ENCODE measurements at places on chromosomes 5 and 9.

DNA sequence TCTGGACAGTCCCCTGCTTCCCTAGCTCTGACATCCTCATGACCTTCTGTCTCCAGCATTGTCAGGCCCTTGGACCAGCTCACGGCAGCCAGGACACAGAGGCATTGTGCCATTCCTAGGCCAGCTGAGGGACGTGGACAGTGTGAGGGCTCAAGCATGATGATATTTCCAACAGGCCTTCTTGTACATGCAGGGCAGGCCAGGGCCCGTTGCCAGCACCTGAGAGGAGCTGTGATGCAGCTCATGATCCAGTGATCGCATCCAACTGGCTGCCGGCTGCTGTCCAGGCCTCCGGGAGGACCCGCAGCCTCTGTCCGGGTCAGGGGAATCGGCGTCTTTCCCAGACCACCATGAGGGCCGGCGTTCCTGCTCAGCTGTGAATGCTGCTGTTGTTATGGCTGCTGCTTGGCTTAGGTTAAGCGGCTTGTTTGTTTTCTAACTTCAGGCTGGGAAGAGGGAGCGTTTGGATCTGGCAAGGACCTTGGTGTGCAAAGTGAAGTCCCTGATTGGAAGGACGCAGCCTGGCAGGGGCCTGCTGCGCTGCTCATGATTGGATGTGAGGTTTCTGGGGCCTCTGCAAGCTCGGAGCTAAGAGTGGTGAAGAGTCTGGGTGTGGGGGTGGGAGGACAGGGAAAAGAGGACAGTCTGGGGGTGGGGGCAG, 53.8 kb downstream of the PDZD2 start:
- DNase-seq: peak; percentile 31

GRCh38 chr5:50751064-50751657, 84.7 kb downstream of the PARP8 start:
- no peak for DNase-seq

DNA sequence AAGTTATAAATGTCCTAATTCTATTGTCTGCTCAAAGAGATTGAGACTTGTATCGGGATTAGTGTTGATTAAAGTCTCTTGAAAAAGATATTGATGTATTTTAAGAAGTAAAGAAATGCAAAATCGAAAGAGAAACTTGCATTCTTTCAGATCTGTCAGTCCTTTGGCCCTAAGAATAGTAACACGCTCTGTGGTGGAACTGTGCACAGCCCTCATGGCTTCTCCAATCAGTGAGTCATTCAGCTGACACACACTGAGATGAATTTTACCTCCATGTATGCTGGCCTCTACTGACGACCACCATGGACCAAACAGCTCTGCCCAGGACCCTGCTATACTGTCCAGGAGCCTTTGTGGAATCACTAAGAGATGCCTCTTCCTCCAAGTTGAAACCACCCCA, 232.4 kb downstream of the ESM1 start:
- no peak for DNase-seq

DNA sequence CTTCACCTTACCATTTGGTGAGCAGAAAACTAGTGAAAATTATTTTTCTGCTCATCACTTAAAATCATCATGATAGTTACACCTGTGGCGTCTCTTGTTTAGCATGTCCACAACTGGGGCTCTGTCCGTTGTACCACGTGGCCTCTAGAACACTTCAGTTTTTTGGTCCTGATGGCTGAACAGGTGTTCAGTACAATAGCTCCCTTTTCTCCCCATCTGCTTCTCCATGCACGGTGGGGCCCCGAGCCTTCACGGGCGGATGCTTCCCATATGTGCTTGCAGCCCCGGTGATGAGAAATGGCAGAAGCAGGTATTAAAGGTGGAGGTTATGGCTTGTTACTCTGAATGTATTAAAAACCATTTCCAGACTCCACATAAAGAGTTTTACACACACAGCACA, 304.1 kb downstream of the CWC27 start:
- no peak for DNase-seq

GRCh38 chr5:174312641-174313040, 267.1 kb downstream of the NSG2 start:
- DNase-seq: no peak

DNA sequence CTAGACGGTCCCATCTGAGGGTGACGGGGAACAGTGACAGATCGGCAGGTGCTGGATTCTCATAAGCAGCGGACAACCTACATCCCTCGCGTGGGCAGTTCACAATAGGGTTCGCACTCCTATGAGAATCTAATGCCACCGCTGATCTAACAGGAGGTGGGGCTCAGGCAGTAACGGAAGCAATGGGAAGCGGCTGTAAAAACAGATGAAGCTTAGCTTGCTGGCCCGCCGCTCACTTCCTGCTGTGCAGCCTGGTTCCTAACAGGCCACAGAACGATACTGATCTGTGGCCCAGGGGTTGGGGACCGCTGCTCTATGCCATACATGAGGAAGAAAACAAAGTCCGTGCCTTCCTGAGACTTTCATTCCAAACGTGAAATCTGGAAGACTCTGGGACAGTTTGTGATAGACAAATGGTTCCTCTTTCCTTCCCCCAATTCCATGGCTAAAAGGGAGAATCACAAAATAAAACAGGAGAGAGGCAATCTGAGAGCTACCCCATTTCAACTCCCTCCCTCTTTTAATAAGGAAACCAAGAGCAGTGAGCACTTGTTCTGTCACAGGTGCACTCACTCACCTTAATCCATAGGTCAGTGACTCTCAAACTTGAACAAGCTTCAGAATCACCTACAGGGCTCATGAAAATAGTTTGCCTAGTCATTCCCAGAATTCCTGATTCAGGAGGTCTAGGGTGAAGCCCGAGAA, 12.1 kb downstream of the PDCL start:
- DNase-seq: no peak

- DNase-seq: no peak
Observed at GRCh38 chr5:133734916-133735315, 122.6 kb upstream of the FSTL4 start.

- DNase-seq: no peak
Observed at GRCh38 chr9:37374892-37375291, 47.6 kb upstream of the GRHPR start.

- DNase-seq: no peak
Observed at GRCh38 chr9:89576404-89576839, 28.4 kb upstream of the GADD45G start.

DNA sequence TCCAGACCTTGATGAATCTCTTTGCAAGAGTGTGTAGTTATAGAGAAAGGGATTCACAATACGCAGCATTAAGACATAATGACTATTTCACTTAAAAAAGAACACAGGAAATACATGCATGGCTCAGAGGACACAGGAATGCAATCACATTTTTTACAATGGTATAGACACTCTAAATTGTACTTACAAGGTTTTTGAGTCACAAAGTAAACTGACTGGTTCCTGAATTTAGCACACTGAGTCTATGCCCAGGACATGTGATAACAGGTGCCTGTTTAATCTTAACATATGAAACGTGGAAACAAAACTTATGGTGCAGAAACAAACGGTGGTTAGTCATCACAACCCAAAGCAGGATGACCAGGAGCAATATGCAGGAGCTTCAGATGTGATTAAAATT, 6.7 kb downstream of the EPB41L4A start:
- DNase-seq: no peak

GRCh38 chr9:112245126-112245525, 70.0 kb upstream of the SUSD1 start:
- DNase-seq: no peak

DNA sequence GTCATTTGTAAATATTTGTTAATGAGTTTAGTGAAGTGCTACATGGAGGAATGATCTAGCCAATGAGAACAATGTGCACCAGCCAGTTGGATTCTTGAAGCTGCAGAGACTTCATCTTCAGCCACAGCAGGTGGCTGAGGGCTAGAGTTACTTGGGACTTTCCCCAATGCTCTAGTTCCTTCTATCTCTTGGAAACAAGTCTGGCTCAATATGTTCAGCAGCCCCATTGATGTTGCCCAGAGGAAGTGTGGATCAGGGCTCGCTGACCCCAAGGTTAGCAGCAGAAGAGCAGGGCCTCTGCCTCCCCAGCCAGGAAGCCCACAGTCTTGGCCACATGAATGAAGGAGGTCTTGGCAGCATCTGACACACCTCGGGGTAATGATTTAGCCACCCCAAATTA, 117.5 kb downstream of the SLC1A3 start:
- no peak for DNase-seq

- DNase-seq: no peak
Observed at GRCh38 chr5:38060354-38060753, 198.0 kb upstream of the EGFLAM start.

DNA sequence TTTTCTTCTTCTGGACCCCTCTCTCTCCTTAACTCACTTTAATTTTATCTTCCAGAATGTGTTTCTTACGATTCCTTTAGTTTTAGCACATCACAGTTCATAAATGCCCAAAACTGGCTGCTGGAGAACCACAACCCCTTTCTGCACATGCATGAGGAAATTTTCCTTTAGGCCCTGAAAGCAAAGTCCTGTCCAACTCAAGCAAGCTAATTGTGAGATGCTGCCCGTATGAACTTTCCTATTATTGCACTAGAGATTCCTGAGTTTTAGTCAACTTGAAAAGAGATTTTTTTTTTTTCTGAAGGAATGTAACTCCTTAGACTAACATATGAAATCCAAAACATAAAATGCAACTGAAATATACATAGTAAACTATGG, 52.1 kb upstream of the DAB2 start:
- no peak for DNase-seq

DNA sequence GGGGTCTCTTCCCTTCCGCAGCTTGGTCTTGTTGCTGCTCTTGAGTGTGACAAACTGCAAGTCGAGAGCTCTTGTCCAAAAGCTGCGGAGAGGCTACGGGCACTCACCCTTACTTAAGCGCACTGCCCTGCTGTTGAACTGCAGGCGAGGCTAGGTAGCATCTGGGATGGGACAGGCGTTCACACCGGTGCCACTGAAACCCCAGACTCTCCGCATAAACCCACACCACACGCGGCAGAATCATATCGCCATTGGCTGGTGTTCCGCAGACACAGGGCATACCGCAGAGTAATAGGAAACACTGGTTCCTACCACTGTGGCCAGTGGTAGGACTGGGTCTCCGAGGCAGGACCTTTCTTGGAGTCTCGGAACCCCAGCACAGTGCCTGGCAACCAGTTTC, 2.2 kb upstream of the NPR3 start:
- no peak for DNase-seq

GRCh38 chr9:107863396-107863795, 373.8 kb upstream of the KLF4 start:
- no peak for DNase-seq

DNA sequence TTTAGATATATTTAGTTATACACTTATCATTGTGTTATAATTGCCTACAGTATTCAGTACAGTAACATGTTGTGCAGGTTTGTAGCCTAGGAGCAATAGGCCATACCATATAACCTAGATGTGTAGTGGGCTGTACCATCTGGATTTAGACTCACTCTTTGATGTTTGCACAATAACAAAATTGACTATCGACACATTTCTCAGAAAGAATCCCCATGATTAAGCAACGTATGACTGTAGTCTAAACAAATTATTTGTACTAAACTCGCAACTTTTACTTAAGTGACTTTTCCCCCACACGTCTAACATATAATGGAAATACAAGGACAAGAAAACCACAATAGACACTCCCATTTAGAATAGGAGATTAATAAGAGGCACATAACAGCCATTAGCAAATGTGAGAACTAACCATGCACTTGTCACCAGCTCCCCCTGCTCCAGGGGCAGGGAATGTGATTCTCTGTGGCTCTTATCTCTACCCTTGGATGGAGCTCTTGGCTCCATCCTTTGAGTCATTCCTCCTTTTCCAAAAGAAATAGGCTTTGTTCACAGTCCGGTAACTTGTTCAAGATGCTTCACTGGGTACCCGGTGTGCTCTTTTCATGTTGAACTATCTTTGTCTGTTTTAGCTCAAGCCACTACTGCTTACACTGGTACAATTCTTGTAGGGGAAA, 8.7 kb upstream of the B4GALT1 start:
- DNase-seq: no peak

- no peak for DNase-seq
Observed at GRCh38 chr9:96844040-96844439, 10.3 kb downstream of the ZNF782 start.

GRCh38 chr5:57494104-57495098, 11.8 kb upstream of the ACTBL2 start:
- no peak for DNase-seq

GRCh38 chr5:168969326-168969886, 331.5 kb downstream of the SLIT3 start:
- no peak for DNase-seq

- no peak for DNase-seq
Observed at GRCh38 chr5:166505544-166505943, 1785.9 kb upstream of the WWC1 start.

DNA sequence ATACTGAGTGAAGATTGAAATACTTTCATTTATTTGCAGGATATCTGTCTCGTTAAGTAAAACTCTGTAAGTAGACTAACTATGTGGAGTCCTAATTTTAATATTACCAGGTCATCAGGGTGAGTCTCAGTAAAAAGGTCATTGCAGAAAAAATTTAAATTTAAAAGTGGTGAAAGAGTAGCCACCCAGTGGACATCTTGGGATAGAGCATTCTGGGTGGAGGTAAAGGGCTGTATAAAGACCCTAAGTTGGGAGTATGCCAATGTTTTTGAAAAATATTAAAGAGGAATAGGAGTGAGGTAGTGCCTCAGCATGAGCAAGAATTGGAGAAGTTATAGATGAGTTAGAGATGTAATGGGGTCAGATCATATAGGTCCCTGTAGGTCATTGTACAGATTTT, 145.5 kb downstream of the HMHB1 start:
- no peak for DNase-seq

DNA sequence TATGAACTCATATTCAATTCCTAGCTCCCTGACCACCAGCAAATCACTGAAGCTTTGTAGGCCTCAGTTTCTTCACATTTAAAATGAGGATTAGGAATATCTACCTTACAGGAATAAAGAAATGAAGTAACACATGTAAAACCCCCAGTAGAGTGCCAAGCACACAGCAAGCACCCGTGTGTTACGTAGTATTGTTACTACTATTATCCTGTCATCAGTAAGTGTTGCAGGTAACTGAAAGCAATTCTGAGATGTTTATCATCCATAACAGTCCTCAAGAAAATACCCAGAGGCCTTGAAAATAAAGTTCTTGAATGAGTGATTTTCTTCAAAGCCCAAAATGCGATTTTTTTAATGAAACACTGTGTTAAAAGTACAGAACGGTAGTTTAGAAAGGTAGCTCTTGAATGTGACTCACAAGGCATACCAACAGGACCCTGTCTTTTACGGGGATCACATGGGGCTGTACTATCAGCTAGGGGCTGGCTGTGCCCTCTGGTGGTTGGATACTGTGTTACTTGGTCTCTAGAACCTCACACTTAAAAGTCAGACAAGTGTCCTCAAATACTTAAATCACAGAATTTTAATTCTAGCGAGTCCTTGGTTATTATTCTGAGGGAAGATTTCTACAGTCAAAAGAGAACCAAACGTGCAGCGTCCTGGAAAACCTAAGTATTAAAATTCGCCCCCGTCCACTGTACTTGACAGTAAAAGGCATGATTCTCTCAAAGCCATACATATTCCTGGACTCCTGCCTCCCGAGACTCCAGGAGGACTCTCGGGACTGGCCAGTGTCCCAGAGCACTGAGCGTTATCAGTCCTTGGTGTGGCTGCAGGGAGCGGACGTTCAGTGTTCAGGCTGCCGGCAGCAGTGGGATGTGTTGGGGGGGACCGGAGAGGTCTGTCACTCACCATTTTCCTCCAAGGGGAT, 725 bp downstream of the NDUFB6 start:
- DNase-seq: peak; percentile 21

- DNase-seq: no peak
Observed at GRCh38 chr9:31683116-31683515, 701.3 kb upstream of the ACO1 start.

GRCh38 chr9:6917162-6917561, 159.4 kb downstream of the KDM4C start:
- no peak for DNase-seq

All from caudate nucleus (tissue), 63 donors.